Ascending aorta (tissue), 2 donors: ENCODE measurements at places on chromosomes 4 and X.

DNA sequence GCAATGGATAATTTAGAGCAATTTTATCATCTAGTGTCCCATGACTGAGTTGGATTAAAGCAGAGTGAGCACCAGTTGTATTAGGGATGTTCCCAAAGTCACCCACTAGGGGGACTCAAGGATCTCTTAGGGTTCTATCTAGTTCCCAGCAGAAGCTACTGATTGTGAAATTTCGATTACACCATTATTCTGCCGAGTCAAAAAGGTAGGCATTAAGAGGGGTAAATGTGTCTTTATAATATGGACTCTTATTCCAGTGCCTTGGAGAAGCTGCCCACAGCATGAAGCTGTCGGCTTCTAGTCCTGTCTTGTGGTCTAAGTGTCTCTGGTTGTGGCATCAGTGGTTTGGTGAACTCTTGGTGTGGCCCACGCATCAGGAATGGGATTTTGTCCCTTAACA, 53.3 kb downstream of the RGS12 start:
- DNase-seq = no peak

DNA sequence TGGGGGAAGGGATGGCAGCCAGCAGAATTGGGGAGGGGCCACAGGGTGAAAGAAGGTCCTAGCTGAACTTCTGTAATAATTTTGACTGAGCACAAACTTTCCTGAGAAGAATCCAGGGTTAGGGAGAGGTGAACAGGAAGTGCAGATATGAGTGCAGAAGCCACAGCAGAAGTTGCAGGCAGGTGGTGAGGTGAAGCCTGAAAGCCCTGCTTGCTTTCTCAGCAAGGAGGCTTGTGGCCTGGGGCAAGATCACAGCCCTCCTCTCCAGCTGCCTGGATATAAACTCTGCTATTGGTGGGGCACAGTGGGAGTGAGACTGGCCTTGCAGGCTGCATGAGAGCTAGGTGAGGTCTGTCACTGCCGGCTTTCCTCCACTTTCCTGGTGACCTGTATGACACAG, 44.1 kb upstream of the UPRT start:
- DNase-seq = no peak

- DNase-seq = no peak
These were observed 172.1 kb downstream of the AFF2 start for GRCh38 chrX:148672517-148672916.

- no peak for DNase-seq
These were observed 220.1 kb downstream of the AFAP1 start for GRCh38 chr4:7719354-7720174.

DNA sequence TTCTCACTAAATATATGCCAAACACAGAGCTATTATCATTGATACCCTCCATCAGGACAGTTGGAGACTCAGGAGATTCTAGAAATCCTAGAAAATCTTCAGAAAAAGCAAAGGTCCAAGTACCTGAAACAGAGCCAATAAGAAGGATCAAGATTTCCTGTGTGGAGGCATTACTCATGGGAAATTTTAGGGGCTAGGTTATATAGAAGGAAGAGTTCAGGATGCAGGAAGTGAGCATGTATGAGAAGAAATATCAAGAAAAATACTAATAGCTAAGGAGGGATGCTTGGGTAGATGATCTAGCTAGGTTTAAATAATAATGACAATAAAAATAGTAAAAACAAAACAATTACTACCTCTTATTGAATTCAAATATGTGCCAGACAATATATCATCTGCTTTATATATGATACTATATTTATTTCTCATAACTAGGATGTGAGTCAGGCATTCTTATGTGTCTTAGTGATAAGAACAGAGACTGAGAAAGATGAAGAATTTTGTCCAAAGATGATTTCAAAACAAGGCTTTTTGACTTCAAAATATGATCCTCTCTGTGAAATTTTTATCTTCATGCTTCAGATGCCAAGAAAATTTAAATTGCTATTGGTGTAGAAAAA, 66.4 kb upstream of the HHIP start:
- no peak for DNase-seq

DNA sequence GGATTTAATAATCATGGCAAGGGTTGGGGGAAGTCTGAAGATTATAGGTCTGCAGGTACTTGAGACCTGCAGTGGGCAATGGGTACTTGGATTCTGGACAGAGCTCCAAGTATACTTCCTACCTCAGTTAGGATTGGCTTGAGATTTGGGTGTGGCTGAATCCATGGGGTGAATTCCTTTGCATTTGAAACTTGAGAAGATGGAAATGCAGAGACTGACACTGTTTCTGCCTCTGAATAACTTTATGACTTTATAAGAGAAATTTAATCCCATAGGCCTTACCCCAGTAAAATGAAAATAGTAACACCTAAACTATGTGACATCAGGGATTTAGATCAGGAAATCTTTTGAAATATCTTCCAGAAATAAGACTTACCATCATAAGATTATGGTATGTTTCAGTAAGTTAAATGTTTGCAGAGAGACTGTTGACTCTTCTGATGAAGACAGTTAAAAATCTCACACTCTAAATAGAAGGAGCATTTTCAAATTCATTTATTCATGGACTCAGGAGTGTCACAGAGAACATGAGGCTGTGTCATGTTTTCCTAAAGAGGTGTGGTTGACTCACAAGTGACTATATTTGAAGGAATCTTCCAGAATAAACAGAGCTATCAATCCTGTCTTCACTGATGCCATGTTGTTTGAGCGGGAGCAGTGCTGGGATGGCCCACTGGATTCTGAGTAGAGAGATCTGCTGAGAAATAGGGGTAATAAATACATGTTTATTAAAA, 513.5 kb upstream of the NR3C2 start:
- DNase-seq = no peak

GRCh38 chr4:112884406-112884805, 165.0 kb upstream of the ANK2 start:
- DNase-seq = no peak

DNA sequence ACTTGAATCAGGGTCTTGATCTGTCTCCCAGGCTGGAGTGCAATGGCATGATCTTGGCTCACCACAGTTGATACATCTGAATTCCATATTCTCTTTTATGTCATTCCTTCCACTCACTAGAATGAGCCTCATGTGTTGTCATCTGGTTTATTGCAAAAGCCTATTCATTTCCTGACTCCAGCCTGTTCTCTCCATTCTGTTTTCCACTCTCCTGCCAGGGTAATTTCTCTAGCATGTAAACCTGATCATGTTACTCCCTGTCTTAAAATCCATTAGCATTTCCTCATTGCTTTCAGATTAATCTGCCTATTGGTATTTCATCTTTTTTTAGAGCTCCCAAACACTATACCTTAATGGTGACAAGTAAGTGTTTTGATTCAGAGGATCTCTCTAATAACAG, 4.3 kb upstream of the DDX60L start:
- no peak for DNase-seq

DNA sequence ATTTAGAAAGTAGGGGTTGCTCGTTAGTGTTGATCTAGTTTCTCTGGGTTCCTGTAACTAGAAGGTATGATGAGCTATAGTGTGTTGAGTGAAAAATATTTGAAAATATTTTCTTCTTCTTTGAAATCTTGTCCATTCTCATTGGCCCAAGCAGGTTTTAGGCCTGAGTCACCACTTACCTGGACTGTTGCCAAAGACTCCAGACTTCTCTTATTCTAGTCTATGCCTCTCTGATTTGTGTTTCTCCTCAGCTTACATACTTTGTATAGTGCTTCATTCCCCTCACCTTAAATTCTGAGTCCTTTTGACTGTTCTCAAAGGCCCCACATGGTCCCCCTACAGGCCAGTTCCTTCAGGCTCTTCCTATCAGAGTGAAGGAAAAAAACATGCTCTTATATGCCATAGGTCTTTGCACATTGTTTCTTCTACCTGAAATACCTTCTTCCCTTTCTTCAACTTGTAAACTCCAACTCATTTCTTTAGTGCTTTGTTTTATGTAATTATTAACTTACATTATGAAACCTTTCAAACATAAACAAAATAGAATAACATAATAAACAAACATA, 258.2 kb downstream of the PPP1R2C start:
- no peak for DNase-seq

GRCh38 chr4:118915468-118915867, 26.8 kb downstream of the SYNPO2 start:
- no peak for DNase-seq

DNA sequence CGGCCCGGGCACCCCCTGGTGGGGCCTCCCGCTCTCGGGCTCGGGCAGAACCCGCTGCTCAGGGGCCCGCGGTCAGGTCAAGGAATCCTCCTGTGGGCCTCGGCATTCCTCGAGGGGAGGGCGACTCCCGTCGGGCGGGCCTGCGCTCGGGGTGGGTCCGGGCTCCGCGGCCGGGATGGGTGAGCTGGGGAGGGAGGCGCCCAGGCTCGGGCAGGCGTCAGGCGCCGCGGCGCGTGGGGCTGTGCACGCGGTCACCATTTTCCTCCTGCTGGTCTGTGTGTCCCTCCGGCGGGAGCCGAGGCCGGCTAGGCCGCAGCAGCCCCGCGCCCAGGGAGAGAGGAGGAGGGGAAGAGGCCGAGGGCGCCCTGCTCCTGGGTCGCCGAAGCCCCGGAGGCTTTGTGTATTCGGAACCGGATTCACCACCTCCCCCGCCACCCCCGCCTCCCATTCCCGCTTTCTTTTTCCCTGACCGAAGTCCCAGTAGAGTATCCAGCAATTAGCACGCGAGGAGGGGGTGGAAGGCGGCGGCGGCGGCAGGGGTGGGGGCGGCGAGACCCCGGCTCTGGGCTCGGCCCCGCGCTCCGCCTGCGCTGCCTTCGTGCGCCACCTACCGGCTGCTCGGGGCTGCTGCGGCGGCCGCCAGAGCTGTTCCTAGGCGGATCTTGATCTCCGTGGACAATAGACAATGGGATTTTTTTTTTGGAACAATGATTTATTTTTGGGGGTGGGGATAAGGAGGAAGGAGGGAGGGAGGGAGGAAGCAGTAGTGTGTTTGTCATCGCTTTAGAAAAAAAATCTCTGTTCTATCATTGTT, 99.0 kb upstream of the MAML3 start:
- no peak for DNase-seq

GRCh38 chr4:73055241-73055897, 14.1 kb downstream of the COX18 start:
- DNase-seq = no peak

DNA sequence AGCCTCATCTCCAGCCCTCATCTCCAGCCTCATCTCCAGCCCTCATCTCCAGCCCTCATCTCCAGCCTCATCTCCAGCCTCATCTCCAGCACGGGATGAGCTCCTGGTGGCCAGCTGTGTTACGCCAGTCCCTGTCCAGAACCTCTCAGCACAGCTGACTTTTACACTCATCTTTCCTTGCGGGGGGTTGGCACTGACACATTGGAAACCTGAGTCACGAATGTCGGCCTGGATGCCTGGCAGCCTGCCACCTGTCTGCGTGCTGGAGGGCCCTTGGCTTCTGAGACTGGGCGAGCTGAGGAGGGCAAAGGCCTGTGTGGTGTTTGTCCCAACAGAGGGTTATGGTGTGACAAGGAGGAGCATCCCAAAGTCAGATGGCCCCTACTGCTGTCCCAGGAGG, 66.1 kb upstream of the HGFAC start:
- DNase-seq = no peak

DNA sequence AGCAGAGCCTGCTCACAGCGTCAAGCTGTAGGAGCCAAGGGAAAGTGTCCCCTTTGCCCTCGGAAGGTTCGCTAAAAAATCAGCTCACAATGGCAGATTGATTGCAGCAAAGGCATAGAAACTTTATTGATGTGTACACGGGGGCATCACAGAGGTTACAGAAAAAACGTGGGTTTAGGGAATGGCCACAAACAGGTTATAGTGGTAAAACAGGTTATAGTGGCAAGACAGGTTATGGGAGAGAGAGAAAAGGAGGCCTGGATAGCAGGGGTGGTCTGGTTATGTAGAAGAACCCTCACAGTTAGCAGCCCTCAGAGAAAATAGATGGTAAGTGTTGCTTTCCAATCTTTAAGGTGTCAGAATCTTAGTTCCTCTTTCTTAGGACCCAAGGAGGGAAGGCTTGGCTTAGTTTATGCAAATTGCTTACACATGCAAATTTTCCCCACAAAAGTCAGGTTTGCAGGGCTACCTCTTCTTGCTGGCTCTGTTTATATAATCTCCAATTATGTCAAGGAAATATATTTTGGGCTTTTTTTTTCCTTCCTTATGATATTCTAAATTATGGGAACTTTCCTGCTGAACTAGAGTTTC, 113.7 kb downstream of the BMP15 start:
- DNase-seq = no peak

DNA sequence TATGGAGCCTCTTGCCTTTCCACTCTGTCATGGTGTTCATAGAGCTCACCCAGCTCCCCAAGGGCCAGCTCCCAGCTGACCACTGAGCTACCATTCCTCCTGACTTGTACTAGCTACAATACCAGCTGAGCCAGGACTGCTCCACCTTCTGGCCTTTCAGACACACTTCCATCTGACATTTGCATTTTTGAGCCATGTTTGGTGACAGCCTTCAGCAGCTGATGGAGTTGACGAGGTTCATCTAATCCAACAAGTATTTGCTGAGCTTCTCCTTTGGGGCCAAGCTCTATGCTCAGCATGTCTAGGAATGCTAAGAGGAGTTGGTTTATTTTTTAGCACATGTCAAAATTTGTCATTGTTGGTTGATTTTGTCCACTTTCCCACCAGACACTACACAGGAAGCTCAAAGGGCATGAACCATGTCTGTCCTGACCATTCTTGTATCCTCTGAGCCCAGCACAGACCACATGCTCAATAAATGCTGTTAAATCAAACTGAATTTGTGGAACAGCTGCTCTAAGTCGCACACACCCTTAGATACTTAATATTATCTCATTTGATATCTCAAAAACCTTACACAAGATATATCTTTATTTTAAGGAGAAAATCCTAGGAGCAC, 142.6 kb upstream of the PPARGC1A start:
- no peak for DNase-seq

DNA sequence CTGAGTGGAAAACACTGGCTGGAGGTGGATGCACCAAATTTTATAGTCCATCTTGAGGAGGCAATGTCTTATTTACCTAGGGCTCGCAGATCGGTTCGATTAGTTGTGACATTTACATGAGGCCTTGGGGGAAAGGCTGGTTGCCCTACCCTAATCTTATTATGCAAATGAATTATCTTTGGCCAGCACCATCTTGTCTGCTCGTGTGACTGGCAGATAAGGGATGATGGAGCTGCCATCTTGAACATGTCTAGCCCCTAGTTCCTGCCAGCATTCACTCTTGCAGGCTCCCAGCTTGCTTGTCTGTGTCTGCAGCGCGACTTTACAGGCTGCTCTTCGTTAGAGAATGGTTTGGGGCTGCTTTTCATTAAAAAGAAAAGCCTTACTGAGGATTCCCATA, 61.9 kb downstream of the SEC24B start:
- DNase-seq = no peak

- no peak for DNase-seq
These were observed 165.7 kb upstream of the CASK start for GRCh38 chrX:42089031-42089430.

DNA sequence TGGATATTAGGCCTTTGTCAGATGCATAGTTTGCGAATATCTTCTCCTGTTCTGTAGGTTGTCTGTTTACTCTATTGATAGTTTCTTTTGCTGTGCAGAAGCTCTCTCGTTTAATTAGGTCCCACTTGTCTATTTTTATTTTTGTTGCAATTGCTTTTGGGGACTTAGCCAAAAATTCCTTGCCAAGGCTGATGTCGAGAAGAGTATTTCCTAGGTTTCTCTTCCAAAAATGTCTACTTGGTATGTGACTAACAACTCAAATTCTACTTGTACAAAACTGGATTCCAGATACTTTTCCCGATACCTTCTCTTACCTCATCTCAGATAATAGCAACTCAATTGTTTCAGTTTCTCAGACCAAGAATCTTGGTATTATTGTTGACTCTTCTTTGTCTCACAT, 142.4 kb upstream of the GLRA2 start:
- no peak for DNase-seq

- DNase-seq = no peak
These were observed 46.0 kb downstream of the GALNT7 start for GRCh38 chr4:173214661-173215060.
